ENCODE measurements at places on chromosomes 11 and 22. TPM values are rescaled to one million over a fixed set of nuclear protein-coding genes. Genes with fewer than 3 reads are reported as not detected.

Gene OR4A16
- not detected for polyA plus RNA-seq

Gene HTR3A
- 0.46 TPM for polyA plus RNA-seq

Gene ANKRD13D
- polyA plus RNA-seq, result 60.0 TPM

Gene FOXR1
- not detected for polyA plus RNA-seq

Gene OR4C5
- not detected for polyA plus RNA-seq

Gene HTR3B
- 0.19 TPM for polyA plus RNA-seq

GRCh38 chr22:30277547-30278344 is 11.1 kb upstream of the OSM start:
- no peak for DNase-seq

DNA sequence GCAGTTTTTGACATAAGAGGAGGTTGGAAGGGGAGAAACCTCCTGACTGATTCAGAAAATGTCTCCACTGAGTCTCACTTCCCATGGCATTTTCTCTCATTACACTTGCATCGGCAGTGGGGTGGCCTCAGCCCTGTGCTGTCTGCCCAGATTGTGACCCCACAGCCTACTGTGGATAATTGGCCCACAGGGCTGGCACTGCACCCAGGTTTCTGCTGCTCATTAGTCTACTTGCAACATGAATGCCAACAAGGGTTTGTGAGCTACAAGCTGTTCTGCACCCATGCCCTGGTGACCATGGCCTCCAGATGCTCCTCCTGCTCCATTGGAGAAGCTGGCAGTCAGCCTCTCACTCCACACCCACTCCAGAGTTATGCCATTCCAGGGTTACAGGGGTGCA is 296.0 kb downstream of the CTTN start:
- DNase-seq, result no peak

DNA sequence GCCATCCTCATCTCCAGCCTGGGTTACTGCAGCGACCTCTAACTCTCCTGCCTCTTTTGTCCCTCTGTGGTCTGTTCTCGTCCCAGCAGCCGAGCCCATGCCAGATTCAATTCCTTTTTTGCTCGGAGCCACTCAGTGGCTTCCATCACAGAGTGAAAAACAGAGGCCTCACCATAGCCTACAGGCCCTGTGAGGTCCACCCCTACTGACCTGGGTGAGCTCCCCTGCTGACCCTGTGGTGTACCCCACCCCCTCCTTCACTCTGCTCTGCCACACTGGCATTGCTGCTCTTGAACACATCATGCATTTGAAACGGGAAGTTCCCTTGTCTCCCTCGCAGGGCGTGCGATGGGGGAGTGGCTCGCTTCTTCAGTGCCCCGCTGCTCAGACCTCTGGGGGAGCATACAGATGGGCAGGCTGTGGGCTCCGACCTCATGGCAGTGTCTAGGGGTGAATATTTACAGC is 2.1 kb downstream of the AIP start:
- no peak for DNase-seq

- DNase-seq, result no peak
These were observed 1396.7 kb downstream of the BRD1 start for GRCh38 chr22:48431014-48431413.

GRCh38 chr11:107567739-107568335 is 2.3 kb upstream of the ALKBH8 start:
- no peak for DNase-seq

DNA sequence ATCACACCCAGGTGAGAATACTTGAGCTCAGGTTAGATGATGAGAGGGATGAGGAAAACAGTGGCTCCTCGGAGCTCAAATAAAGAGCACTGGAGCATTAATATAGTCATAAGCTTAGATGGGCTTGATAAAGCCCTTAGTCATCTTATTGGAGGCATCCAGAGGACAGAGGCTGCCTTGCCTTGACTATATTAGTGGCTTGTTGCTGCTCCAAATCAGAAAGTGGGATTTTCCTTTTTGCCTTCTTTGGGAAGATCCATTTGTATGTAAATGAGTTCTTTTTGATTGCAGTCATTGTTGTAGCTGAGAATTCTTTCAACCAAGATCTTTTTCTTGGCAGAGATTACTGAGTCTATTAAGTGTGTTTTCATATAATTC is 18.9 kb downstream of the ADM start:
- no peak for DNase-seq

- DNase-seq, result no peak
These were observed 1558.9 kb downstream of the FAM181B start for GRCh38 chr11:81174646-81175330.

DNA sequence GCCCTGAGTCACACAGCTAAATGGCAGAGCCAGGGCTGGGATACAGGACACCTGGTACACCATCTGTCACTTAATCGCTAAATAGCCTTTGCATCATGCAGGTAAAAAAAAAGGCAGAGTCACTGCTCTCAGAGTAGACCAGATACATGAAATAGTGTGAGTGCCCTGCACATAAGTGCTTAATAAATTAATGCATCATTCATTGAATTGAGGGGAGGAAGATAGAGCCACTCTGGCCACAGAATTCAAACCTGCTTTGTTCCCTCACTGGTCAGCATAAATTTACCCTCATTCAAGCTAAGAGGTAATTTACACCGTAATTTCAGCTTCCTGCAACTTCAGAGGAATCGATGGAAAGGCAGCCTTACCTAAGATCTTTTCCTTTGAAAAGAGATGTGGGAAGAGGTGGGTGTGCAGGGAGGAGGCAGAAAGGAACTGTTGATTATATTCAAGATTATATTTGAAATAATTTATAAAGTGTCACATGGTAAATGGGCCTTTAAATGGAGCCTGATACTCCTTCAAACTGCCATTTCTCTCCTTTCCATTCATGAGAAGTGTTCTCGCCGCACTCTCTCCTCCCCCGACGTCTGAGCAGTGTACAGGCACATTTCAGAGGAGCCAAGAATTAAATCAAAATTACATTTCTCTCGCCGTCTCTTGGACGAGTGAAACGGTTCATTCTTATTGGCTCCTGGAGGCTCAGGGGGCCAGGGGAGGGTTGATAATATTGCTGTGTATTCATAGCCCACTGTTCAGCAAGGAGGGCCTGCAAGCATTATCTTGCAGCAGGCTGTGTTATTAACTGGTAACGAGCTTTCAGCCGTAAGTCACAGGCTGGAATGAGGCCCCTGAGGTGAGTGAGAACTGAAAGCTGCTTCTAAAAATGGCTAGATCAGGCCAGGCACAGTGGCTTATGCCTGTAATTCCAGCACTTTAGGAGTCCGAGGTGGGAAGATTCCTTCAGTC is 52.2 kb upstream of the HMGXB4 start:
- peak; percentile 29 for DNase-seq

DNA sequence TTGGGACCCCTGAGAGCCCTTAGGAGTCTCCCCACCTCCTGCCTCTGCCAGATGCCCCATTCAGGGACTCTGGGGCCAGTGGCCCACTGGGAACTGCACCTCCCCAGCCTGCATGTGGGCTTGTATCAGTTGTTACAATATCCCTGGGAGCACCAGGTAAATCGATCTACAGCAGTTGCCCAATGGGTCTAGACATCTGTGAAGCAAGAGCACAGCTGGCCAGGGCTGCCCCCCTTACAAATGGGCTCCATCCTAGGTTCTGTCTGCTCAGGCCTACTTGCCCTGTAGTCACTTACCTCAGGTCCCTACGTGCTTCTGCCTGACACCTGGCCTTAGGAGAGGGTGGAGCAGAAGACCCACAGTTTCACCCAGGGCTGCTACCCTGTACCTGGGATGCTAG is 62.7 kb downstream of the HIRA start:
- no peak for DNase-seq

DNA sequence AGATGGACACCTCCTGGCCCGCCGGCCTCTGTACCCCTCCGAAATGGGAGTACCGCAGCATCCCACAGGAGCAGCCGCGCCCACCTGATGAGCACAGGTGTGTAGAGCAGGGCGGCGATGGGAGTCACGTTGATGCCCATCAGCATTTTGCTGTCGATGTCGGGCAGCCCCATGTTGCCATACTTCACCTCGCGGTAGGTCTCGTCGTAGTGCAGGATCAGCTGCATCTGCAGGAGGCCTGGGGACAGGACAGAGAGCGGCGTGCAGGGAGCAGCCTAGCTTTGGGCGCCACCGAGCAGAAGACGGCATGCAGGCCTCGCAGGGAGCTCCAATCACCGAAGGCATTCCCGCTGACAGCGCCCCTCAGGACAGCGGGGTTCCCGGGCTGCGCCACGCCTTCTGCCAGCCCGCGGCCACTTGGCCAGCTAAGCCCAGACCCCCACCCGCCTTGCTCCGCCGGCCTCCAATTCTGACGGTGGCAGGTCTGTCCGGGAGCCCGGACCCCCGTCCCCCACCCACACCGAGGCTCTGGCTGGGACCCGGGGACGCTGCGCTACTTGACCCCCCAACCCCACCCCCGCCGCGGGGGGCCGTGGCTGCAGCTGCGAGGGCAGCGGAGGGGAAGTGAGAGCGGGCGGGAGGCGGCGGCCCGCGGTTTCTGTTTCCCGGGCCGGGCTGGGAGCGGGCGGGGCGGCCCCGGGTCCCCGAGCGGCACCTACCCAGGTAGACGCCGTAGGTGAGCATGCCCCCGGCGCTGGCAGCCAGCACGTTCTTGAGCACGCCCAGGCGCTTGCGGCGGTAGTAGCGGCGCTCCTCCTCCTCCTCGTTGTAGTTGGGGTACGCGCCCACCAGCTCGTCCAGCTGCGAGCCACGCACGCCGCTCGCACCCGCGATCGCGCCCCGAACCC is 705 bp downstream of the UNC93B1 start:
- DNase-seq, result no peak

DNA sequence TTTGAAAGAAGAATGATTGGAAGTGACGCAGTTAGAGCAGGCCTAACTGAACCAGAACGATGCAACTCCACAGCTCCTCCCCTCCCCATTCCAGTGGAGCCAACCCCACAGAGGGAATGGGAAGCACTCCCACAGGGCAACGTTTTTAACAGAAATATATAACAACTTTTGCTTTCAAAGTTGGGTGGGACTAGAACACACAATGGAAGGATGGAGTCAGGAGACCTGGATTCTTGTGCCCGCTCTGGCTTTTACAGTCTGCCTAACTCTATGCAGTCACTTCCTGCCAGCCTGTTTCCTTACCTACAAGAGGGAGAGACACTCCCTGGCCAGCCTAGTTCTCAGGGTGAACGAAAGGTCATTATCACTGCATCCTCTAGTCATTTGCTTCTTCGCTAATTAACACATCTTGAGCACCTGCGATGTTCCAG is 75.5 kb downstream of the PACSIN2 start:
- DNase-seq, result no peak

- DNase-seq, result no peak
These were observed 15.2 kb downstream of the TMPRSS5 start for GRCh38 chr11:113690619-113691569.

GRCh38 chr11:128420265-128420664 is 167.1 kb downstream of the ETS1 start:
- DNase-seq, result no peak

GRCh38 chr11:104812103-104812788 is 86.0 kb downstream of the CASP12 start:
- no peak for DNase-seq

DNA sequence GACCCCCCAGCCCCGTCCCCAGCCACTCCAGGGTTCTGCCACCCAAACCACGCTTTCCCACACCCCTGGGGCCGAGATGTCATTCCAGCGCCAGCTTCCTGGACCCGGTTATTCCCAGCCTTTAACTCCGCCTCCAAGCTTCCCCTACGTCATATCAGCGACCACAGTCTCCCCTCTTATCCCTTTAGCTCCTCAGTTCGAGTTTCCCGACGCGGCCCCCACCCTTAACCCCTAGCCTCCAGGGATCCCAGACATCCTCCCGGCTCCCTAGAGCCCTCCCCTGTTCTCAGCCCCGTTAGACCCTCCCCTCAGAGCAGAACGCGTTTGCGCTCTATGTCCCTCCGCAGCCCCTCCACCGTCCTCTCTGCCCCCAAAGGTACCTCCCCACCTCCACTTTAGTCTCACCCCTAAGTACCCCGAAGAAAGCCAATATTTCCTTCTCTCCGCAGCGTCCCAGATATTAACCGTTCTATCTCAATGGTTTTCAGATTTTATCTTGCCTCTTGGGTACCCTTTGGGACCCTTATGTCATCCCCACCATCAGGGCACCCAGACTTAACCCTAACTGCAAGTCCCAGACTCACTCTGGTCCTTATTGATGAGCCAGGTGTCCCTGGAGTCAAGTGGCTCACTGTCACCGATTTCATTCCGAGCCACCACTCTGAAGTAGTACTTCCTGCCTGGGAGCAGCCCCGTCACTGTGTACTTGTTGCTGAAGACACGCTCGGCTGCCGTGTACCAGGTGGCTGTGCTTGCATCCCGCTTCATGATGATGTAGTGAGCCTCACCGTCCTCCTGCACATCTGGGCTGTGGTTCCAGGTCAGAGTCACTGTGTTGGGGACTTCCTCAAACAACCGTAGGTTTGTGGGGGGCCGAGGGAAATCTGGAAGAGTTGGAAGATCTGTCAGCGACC is 8.0 kb downstream of the TMEM86A start:
- no peak for DNase-seq

DNA sequence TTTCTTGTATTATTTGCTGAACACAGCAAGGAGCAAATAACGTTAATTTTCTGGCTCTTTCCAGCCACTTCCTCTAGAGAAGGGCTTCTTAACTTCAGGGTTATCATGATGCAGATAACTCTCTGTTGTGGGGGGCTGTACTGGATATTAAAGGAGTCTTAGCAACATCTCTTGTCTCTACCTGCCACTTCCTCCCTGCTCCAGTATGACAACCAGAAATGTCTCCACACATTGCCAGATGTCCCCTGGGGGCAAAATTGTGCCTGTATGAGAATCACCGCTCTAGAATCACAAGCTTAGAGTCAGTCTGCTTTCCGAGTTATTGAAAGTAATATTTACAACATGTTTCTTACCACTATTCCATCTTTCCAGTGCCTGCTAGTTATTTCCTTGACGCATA is 6.8 kb downstream of the JRKL start:
- no peak for DNase-seq

- no peak for DNase-seq
These were observed 971.7 kb upstream of the CHORDC1 start for GRCh38 chr11:91194546-91194945.

GRCh38 chr11:84455691-84456090 is 1169.5 kb upstream of the CCDC90B start:
- no peak for DNase-seq

Measured in left renal pelvis (tissue), 4 donors.